ENCODE measurements at places on chromosomes 16 and 17. TPM values are rescaled to one million over a fixed set of nuclear protein-coding genes. Genes with fewer than 3 reads are reported as not detected.
A peak's percentile ranks its signal among the peaks of the same experiment; 100 is the strongest.

GRCh38 chr17:74443516-74444296 is 11.8 kb downstream of the GPRC5C start:
- no peaks in the 10 kb centered on the region for H3K36me3 ChIP-seq
- H3K27ac ChIP-seq = peak overlapping the region; percentile 60
- H3K4me3 ChIP-seq = no peak overlapping the region
- DNase-seq = no peak
- no peaks in the 10 kb centered on the region for H3K4me1 ChIP-seq
- H3K27me3 ChIP-seq = no peaks in the 10 kb centered on the region

The ABCA5 gene
- polyA plus RNA-seq = 8.0 TPM

The MEFV gene
- 1.6 TPM for polyA plus RNA-seq

DNA sequence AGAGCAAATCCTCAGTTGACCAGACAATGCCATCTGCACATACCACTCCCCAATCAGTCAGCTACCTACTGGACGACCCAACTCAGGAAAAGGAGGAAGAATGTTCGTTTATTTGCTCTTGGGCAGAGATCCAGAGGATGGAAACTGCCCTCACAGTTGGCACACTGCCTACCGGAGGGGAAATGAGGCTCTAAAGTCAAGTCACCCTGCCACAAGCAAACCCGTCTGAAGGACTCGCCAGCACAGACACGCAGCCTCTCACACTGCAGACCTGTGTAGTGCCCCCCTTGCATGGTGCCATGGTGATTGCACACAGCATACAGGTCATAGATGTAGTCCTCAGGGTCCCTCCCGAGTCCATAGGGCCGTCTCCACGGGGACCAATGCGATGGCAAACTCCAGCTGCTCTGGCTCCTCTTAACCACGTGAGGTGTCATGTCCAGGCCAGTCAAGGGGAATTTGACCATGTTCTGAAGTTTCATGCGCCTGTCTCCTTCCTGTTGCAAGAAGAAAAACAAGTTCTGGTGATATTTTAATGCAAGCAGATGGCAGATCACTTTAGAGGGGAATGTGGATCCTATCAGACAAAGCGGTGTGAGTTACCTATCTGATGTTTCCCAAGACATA is 69.5 kb downstream of the USP31 start:
- H3K36me3 ChIP-seq = peaks cover 7% of the 10 kb centered on the region
- H3K27ac ChIP-seq = no peak overlapping the region
- H3K4me1 ChIP-seq = no peaks in the 10 kb centered on the region
- DNase-seq = no peak

The RNF43 gene
- 1.1 TPM for polyA plus RNA-seq

- H3K27ac ChIP-seq = no peak overlapping the region
- no peak for DNase-seq
- H3K4me3 ChIP-seq = peak overlapping the region; percentile 64
- no peaks in the 10 kb centered on the region for H3K27me3 ChIP-seq
- no peaks in the 10 kb centered on the region for H3K4me1 ChIP-seq
Observed at GRCh38 chr16:715477-716199, 720 bp downstream of the METRN start.

DNA sequence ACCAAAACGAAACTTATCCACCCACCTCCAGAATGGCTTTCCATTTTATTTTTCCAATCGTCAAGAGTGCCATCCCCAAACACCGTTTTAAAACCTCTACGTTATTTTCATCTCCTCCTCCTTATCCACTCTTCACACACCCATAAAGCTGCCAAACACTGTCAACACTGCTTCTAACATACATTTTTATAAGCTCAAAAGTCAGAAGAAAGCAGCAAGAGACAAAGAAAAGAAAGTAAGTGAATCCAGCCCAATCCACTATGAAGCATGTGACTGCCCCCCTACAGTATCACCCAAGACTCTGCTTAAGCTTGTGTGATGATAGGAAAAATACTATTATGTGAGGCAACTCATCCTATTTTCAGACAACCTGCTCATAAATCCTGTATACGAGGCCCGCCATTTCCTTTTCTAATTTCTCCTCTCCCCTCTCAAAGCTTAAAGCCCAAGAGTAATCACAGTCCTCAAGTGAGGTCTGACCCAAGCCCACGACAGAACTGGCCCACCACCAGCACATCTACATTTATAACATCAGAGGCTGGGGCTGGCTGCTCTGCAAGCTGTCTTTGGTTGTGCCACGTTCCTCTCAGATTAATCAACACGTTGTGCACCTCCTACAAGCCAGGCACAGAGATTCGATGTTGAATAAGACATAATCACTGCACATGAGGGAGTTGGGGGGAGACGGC is 16.3 kb downstream of the USP31 start:
- H3K27me3 ChIP-seq = no peaks in the 10 kb centered on the region
- no peaks in the 10 kb centered on the region for H3K36me3 ChIP-seq
- H3K4me3 ChIP-seq = no peak overlapping the region
- H3K27ac ChIP-seq = peak overlapping the region; percentile 39
- H3K4me1 ChIP-seq = peaks cover 5% of the 10 kb centered on the region

DNA sequence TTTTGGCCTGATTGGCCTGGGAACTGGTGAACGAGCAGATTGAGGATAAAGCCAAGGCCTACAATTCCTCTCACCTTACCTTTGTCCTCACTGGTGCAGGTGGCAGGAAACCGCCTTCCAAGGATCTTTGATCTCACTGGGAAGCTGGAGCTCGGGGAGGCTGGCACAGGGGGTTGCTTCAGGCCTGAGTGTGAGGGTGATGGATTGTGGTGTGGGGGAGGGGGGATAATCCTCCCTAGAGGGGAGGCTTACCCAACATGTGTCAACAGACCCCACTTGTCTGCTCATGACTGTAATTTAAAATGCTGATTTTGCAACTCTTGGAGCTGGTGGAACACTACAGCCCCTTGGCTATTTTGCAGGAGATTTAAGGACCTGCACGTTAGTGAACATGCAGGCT is 4.5 kb upstream of the RMI2 start:
- H3K27ac ChIP-seq = no peak overlapping the region
- H3K27me3 ChIP-seq = no peaks in the 10 kb centered on the region
- no peak for DNase-seq
- H3K36me3 ChIP-seq = no peaks in the 10 kb centered on the region

DNA sequence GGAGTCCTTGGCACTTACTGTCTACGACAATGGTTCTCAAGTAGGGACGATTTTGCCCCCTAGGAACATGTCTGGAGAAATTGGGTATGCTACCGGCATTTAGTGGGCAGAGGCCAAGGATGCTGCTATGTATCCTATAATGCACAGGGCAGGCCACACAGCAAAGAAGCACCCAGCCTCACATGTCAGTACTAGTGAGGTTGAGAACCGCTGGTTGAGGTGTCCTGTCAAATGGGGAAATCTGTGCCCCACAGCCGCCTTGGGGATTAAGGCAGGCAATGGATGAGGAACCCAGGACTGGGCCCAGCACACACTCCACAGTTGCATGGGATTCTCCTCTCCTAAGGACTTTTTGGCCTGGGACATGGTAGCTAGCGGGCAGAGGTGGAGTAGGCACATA is 86.7 kb upstream of the TOB1 start:
- no peaks in the 10 kb centered on the region for H3K27me3 ChIP-seq
- H3K4me1 ChIP-seq = no peaks in the 10 kb centered on the region
- H3K36me3 ChIP-seq = no peaks in the 10 kb centered on the region
- H3K27ac ChIP-seq = no peak overlapping the region

GRCh38 chr17:74460241-74460640 is 6.2 kb upstream of the CD300A start:
- H3K4me1 ChIP-seq = no peaks in the 10 kb centered on the region
- H3K27ac ChIP-seq = no peak overlapping the region
- H3K36me3 ChIP-seq = no peaks in the 10 kb centered on the region
- H3K4me3 ChIP-seq = no peak overlapping the region
- no peak for DNase-seq
- H3K27me3 ChIP-seq = no peaks in the 10 kb centered on the region

The MPO gene
- polyA plus RNA-seq = 0.18 TPM

DNA sequence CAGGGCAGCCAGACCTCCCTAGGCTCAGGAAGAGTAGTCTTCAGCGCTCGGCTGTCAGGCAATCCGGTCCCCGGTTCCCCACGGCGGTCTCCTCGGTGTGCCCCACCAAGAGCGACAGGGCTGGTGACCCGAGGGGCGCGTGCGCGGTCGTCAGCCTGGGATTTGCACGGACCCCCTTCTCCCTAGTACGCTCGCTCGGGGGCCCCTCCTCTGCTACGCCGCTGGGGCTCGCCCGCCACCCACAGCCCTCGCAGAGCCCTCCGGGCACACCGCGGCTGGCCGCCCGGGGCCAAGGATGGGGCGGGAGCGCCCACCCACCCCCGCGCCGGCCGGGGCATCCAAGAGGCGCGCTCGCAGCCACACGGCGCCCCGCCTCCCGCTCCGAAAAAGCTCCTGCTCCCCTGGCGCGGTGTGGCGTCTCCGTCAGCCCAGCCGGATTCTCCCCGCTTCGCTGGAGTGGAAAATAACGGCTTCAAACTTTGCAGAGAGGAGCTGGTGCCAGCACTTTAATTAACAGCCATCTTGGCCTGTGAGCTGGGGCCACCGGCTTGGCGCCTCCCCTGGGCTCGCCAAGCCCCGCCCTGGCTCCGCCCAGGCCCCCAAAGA is 2.1 kb upstream of the C1QL1 start:
- H3K27ac ChIP-seq = no peak overlapping the region
- H3K27me3 ChIP-seq = no peaks in the 10 kb centered on the region
- no peaks in the 10 kb centered on the region for H3K36me3 ChIP-seq
- H3K4me3 ChIP-seq = no peak overlapping the region

The UBB gene
- polyA plus RNA-seq = 929 TPM

- DNase-seq = no peak
- no peak overlapping the region for H3K4me3 ChIP-seq
- peaks cover 2% of the 10 kb centered on the region for H3K27me3 ChIP-seq
- H3K27ac ChIP-seq = no peak overlapping the region
Observed at GRCh38 chr16:9016824-9017223, 53.1 kb upstream of the USP7 start.

DNA sequence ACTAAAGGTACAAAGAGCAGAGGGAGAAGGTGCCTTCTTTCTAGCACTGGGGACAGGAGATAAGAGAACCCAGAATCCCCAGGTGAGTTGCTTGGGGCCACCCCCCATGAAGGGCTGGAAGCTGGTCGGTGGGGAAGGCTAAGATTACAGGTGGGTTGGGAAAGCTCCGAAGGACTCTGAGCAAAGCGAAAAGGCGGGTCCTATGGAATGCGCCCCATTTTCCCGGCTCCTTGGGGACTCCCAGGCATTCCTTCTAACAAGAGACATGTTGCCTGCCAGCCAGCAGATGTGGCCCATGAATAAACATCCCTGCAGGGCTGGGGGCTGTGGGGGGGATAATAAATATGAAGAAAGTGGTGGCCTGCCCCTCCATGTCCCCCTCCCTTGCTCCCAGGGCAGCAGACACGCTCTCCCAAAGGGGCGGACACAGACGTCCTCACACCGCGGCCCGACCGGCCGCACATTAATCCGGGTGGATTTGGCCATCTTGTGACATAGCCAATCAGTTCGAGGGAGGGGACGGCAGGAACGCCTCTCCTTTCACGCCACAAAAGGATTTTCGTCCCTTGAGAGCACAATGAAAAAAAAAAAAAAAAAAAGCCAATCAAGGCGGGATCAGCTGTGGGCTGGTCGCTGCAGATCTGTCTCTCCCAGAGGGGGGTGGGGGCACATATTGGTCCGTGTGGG is 98.5 kb downstream of the SOX9 start:
- no peak for DNase-seq
- no peaks in the 10 kb centered on the region for H3K36me3 ChIP-seq
- no peaks in the 10 kb centered on the region for H3K4me1 ChIP-seq
- H3K27me3 ChIP-seq = no peaks in the 10 kb centered on the region
- H3K4me3 ChIP-seq = no peak overlapping the region

The MT1M gene
- 40.1 TPM for polyA plus RNA-seq

DNA sequence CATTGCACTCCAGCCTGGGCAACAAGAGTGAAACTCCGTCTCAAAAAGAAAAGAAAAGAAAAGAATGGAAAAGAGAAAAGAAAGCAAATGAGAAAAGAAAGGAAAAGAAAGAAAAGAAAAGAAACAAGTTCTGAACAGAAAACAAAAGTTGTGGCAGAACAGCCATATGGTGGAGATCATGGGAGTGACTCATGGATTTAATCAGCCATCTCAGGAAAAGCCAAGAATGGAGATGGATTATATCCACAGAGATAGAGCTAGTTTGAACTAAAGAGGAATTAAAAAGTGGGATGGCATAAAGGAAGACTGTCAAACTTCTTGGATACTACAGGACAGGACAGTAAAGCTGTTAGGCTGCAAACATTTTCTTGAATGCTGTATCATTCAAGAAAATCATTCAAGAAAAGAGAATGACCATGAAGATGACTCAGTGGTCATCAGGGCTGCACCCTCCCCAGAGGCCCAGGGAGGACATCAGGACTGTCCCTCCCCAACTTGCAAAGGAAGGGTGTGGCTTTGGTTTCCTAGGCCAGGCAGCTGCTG is 120.6 kb downstream of the USP22 start:
- H3K4me3 ChIP-seq = no peak overlapping the region
- no peaks in the 10 kb centered on the region for H3K4me1 ChIP-seq
- no peak for DNase-seq
- no peaks in the 10 kb centered on the region for H3K27me3 ChIP-seq
- H3K27ac ChIP-seq = no peak overlapping the region
- H3K36me3 ChIP-seq = no peaks in the 10 kb centered on the region

The DDX28 gene
- 3.6 TPM for polyA plus RNA-seq

DNA sequence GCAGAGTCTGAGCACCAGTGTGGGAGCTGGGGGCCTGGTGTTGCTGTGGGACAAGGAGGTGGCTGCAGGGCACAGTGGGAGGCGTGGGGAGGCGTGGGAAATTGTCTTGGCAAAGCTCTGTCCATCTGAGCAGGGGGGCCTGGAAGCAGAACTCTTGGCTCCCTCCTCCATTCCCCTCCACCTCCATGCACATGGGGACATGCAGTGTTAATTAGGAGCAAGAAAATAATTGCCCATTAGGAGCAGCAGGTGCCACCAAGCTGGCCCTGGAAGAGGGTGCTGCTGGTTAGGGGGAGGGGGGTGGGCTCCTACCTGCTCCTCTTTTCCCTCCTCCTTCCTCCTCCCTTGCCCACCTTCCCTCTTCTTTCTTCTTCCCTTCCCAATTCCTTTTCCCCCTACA is 4.5 kb downstream of the TTYH2 start:
- H3K36me3 ChIP-seq = no peaks in the 10 kb centered on the region
- H3K27me3 ChIP-seq = no peaks in the 10 kb centered on the region
- H3K4me3 ChIP-seq = no peak overlapping the region
- H3K27ac ChIP-seq = no peak overlapping the region

- DNase-seq = no peak
- no peaks in the 10 kb centered on the region for H3K4me1 ChIP-seq
- H3K27me3 ChIP-seq = no peaks in the 10 kb centered on the region
- no peak overlapping the region for H3K27ac ChIP-seq
Observed at GRCh38 chr17:76940738-76941350, 72.6 kb downstream of the MGAT5B start.

DNA sequence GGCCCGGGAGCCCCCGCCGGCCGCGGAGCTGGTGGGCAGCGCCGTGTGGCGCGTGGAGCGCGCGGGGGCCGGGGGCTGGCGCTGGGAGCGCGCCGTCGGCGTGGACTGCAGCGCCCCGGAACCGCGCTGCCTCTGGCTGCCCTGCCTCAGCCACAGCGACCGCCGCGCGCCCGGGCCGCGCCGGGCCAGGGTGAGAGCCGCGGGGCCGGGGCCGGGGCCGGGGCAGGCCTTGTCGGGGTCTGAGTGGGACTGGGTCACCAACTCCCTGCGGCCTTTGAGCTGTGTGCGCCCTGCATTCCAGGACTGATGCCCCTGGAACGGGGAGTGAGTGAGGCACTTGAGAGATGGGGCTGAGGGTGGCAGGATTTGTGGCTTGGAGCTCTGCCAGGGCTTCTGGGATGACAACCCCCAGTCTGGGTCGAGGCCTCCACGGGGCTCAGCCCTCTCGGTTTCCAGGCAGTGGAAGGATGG is 25.7 kb downstream of the ARHGAP23 start:
- H3K4me1 ChIP-seq = no peaks in the 10 kb centered on the region
- H3K4me3 ChIP-seq = peak overlapping the region; percentile 56
- H3K36me3 ChIP-seq = no peaks in the 10 kb centered on the region
